Esophagus squamous epithelium (tissue), 5 donors: ENCODE measurements at places on chromosomes 6 and 20. TPM values are rescaled to one million over a fixed set of nuclear protein-coding genes. Genes with fewer than 3 reads are reported as not detected.

DNA sequence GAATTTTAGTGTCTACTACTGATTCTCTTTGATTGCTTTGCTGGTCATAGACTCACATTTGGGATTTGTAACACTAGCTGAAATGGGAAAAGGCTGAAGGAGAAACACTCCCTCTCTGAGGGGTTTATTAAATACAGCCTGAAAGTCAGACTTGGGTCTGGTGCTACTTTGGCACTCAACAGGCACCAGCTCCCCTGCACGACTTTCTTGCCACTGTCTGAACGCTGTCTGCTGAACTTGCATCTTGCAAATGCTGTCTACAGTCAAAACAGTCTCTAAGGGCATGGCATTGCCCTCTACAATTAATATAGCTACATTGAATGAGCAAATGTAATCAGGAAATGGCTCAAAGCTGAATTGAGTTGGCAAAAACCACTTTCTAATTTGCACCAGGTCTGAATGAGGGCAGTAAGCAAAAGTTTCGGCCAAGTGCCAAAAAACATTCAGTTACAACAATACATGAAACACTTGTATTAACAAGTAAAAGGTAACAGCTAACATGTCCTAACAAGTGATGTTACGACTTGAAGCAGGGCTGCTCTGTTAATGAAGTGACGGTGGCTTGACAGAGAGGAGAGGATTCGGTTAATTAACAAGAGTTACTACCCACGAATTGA, 119.5 kb downstream of the FOXC1 start:
- no peak for DNase-seq

DNA sequence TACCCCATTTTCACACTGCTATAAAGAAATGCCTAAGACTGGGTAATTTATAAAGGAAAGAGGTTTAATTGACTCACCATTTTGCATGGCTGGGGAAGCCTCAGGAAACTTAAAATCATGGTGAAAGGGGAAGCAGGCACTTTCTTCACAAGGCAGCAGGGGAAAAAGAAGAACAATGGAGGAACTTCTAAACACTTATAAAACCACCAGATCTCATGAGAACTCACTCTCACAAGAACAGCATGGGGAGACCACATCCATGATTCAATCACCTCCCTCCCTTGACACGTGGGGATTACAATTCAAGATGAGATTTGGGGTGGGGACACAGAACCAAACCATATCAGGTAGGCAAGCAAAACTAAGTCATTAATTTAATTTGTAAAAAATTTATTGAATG, 343.2 kb downstream of the FRK start:
- DNase-seq: no peak

GRCh38 chr6:33205191-33206026, 954 bp downstream of the HSD17B8 start:
- no peak for DNase-seq

- no peak for DNase-seq
Measured at GRCh38 chr6:119024111-119024510, 54.4 kb downstream of the FAM184A start.

GRCh38 chr6:108186226-108186625, 20.4 kb downstream of the NR2E1 start:
- no peak for DNase-seq

- no peak for DNase-seq
Measured at GRCh38 chr6:64807785-64808184, 899.2 kb downstream of the EYS start.

The PNLDC1 gene
- total RNA-seq: not detected

The STK38 gene
- 33.6 TPM for total RNA-seq
